Stimulated activated CD8-positive, alpha-beta memory T cell treated with anti-CD3 and anti-CD28 coated beads, Interleukin-2, amount 100 ng/mL, for 1 hour (primary cell): ENCODE measurements at places on chromosomes 1 and 21.

- DNase-seq: no peak
Measured at GRCh38 chr1:65238010-65238409, 71.3 kb upstream of the DNAJC6 start.

DNA sequence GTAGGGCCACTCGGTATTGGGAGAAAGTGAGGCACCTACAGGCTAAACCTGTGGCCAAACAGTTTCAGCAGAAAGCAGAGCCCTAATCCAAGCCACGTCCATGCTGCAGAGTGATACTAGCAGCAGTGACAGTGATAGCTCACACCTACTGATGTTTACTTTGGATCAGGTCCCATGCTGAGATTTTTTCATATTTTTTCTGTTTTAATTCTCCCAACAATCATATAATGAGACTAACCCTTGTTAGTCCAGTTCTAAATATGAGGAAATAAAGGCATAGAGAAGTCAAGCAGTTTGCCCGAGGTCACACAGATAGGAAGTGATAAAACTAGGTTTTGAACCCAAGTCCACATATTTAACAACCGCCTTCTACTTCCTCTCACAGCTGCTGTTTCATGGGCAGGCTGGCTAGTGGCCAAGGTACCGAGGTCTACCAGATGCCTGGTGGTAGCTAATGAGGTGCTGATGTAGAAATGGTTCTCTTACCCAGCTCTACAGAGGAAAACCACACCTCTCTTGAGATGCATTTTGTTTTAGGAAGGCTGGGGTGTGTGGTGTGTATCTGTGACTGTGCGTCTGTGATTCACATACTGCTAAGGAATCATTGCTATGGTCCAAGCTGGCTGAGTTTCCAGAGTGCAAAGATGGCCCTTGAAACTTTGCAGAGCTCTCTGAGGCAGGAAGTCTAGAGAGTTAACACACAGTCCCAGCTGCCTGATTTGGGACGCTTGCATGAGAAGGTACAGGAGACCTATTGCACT, 80.3 kb upstream of the ARTN start:
- DNase-seq: no peak

GRCh38 chr1:73839922-73840321, 358.1 kb downstream of the LRRIQ3 start:
- DNase-seq: no peak

- no peak for DNase-seq
Measured at GRCh38 chr1:8822373-8823294, 5.2 kb upstream of the RERE start.

GRCh38 chr1:155064832-155065429, 1.4 kb downstream of the EFNA4 start:
- DNase-seq: no peak

DNA sequence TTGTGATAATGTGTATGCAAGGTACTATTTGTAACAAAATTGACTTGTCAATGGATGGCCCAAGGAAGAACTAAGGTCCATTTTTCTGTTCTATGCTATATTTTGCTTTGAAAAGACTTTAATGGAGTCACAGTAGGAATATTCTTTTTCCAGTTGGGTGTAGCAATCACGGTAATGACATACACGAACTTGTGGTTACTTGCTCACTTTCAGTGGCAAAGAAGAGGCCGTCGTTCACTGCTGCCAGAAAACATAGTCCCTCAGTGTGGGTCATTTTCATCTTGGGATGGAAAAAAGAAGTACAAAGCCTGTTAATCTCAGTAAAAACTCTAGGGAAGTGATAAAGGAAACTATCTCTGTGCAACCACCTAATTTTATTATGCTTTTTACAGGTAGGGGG, 47.8 kb upstream of the LAMC2 start:
- no peak for DNase-seq

- no peak for DNase-seq
Measured at GRCh38 chr1:25771221-25772114, 28.5 kb upstream of the SELENON start.

DNA sequence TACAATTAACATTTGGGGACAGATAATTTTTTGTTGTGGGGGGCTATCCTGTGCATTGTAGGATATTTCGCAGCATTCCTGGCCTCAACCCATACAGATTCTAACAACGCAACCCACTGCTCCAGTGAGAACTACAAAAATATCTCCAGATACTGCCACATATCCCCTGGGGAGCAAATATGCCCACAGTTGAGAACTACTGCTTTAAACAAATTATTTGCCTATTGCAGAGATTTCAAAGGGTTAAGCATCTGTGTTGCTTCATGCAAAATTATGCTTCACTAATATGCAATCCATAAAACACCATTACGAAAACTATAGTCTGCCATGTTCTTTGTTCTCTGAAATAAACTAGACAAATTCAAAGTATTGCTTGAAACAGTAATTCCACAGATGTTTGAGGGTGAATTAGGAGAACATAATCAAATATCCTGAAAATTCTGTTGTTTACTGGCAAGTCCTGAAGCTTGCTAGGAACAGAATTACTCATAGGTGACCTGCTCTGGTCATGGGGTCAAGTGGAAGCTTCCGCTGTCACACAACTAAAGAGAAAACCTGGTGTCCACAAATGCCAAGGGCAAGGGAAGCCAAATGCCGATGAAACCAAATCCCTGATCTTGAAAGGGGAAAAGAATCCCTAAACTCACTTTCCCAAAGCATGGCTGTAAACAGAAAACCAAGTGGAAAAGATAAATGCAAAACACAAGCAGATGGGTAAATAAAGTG, 149.4 kb downstream of the RERE start:
- DNase-seq: no peak

GRCh38 chr21:44082648-44083440, 24.4 kb upstream of the PWP2 start:
- DNase-seq: no peak

GRCh38 chr1:235511470-235512240, 7.4 kb upstream of the B3GALNT2 start:
- DNase-seq: no peak

DNA sequence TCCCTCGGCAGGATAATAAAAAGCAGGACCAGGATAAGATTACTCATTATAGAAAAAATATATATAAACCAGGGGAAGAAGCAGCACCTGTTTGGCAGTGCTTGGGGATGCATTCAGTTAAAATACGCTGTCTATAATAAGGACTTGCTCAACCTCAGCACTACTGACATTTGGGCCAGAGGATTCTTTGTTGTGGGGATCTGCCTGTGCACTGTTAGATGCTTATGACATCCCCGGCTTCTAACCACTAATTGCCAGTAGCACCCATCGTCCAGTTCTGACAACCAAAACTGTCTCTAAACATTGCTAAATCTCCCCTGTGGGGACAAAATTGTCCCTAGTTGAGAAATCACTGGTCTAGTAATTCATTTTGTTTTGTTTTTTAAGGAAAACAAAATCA, 242.1 kb downstream of the SLC45A1 start:
- no peak for DNase-seq

GRCh38 chr21:45528028-45528705, 14.1 kb downstream of the SLC19A1 start:
- no peak for DNase-seq

- DNase-seq: no peak
Measured at GRCh38 chr1:233879841-233880240, 24.6 kb upstream of the SLC35F3 start.
